HuH-7.5 (cell line): ENCODE measurements at places on chromosomes 2 and 18.

DNA sequence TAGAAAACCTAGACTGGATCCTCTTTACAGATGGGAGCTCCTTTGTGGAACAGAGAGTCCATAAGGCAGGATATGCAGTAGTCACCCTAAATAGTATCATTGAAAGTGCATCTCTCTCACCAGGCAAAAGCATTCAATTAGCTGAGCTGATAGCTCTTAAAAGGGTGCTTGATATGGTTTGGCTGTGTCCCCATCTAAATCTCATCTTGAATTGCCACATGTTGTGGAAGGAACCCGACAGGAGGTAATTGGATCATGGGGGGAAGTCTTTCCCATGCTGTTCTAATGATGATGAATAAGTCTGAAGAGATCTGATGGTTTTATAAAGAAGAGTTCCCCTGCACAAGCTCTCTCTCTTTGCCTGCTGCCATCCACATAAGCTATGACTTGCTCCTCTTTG lies 96.2 kb upstream of the RMP24 start:
- no peak for DNase-seq

- DNase-seq = peak; percentile 16
Observed at GRCh38 chr2:135151615-135152014, 99.5 kb downstream of the RAB3GAP1 start.

DNA sequence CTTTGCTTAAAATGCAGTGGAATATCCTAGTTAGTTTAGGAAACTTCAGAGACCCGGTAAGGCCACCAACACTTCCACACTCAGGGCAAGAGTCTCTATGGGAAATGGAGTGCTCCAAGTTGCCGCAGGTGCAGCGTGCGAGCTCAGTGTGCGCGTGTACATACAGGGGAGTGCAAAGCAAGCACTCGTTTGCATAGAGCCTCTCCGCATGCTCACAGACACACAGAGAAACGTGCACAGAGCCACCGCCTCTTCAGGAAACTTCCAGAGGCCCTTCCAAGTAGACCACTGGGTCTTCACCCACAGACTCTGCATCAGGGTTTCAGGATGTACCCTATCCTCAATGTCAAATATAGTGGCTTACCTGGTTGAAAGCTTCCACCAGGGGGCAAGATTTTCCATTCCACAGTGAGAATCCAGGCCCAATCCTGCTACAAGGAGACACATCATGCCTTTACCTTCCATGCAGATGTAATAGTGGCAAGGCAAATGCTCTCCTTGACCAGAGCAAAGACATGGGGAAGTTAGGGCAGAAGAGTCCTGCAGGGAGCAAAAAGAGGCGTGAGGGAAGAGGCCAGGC lies 513.0 kb upstream of the MYT1L start:
- peak; percentile 25 for DNase-seq

DNA sequence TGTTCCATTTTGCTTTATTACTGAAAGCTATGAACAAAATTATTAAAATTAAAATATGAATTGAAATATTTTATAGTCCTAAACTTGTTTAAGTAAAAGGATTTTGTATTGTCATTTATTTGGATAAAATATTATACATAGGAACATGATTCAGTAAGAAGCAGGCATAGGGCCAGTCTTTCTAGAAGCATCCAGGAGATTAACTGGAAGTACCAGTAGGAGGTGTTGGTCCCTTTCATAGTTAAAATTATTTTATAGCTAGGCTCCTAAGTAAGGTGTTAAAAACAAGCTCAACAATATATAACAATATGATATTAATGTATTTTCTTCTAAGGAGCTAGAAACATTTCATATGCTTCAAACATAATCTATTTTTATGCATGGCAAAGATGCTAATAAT lies 43.7 kb downstream of the FIGN start:
- no peak for DNase-seq

DNA sequence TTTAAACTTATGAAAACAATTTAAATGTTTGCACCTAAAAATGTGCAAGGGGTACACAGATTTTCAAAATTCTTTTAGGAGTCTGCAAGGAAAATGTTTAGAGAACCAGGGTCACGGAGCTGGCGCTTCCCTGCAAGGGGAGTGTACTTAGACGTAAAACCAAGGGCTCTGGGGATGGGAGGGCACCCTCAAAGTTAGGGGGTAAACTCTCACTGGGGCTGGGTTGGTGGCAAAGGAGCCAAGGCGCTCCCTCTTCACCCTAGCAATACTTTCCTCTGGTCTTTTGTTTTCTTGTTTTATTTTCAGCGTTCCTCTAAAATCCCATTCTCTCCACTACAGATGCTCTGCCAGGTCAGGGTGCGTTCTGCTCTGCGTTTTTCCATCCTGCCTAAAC lies 20.0 kb downstream of the TMEM247 start:
- no peak for DNase-seq

DNA sequence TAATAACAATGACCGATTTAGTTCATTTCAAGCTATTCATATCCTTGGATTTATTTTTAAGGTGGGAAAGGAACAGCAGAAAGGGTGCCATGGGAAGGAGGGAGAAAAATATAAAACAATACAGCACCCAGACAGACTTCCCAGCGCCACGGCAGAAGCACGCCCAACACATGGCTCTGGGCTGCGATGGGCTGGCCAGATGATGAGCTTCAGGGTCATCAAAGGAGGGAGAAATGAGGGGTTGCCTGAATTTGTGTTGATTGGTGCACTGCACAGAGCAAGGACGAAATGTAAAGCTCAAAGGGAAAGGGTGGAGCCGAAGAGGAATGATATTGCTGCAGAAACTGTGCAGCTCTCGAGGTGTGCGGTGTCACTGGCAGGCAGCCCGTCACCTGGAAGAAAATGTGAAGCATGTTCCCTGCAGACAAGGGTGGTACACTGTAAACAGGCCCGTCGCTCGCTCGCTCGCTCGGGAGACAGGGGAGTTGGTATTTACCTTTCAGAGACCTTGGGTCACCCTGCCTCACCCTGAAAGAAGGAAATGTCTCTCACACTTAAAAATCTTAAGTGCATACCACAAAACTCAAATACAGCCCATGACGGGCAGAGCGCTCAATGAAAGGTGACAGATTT lies 195.5 kb upstream of the CTAGE1 start:
- no peak for DNase-seq

GRCh38 chr2:120415728-120416509 lies 70.0 kb downstream of the INHBB start:
- no peak for DNase-seq

- no peak for DNase-seq
Observed at GRCh38 chr2:8039732-8040131, 642.1 kb upstream of the ID2 start.

DNA sequence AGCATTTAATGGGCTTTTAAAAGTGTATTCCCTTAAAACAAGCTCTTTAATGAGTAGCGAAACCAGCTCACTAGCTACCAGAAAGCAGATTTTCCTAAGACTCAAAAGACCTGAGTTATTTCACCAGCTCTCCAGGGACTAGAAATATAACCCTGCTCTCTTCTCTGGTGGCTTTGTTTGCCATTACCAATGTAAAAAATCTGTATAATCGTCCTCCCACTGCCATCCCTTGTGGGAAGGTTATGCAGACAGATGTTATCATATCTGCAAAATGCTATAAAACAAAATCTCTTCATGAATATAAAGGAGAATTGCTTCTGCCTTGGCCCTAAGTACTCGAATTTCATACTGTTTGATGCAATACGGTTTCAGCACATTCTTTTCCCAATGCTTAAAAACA lies 335.2 kb downstream of the NUP35 start:
- no peak for DNase-seq

GRCh38 chr2:66699416-66699792 lies 264.5 kb downstream of the MEIS1 start:
- no peak for DNase-seq

DNA sequence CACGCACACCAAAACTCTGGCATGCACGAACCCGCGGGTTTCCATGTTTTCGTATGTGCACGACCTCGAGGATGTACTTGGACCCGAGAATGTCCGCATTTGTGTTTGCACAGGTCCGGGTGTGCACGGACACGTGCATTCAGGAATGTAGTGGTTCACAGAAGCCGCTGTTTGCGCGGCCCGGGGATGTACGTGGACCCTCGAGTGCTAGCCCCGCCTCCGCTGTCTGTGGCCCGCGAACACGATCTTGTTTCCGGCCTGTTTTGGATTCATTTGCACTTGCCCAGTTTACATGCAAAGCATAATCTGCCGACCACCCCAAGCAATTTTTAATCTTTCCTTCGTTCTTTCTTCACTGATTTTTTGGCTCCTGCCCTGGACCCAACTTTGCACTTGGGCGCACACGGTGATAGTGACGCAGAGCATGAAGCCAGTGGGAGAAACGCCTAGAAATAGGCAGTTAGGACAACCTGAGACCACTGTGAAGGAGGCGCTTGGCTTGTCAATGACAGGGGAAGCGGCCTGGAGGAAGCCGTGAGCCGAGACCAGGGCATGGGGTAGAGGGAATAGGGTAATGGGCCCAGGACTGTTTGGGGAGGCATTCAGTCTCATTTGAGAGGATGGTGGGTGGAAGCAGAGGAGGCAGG lies 45.4 kb upstream of the PTMA start:
- DNase-seq = no peak

DNA sequence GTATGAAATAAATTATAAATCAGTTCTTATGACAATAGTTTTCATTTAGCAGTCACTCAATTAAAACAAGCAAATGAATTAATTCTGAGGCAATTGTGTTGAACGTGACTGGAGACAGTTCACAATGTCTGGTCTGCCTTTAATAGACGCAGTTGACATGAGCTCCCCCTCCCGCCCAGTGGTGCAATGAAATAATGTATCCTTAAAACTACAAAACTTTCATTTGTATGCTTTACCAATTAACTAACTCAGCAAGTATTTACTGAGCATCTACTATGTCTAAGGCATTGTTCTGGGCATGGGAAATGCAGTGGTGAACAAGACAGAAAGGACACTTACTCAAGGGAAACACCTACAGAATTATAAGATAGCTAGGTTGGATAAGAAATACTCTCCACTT lies 3.5 kb upstream of the DSC2 start:
- DNase-seq = no peak

DNA sequence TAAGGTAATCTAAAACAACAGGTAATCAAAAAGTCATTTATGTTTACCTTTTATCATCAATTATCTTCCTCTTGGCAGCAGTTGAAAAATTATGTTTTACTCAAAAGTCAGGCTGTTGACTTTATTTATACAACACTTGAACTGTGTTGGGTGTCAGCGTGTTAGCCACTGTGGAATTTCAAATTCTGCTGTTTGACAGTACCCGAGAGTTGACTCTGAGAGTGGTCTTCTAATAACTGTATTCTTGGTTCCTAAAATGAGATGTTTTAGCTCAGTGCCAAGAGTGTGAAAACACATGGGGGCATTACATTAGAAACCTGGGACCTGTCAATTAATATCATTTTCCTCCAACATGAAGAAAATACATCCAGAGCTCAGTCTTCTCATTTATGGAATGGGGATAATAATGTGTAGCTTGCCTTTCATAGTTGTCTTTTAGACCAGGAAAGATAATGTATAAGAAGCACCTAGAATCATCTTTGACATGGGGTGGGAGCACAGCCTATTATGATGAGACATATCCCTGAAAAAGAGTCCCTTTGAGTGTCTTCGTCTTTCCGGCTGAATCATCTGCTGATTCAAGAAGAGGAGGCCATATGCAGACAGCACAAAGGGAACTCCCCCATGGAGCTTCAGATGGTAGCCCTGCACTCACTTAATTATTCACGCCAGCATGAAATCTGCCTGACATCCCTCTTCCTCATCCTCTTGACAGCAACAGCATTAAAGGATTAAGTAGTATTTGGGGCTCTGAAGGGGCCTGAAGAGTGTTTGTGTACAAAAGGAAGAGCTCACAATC lies 89.1 kb downstream of the AFF3 start:
- DNase-seq = no peak

GRCh38 chr2:10561288-10562035 lies 113.3 kb upstream of the ODC1 start:
- no peak for DNase-seq

- DNase-seq = no peak
Observed at GRCh38 chr2:3302751-3303582, 74.7 kb downstream of the EIPR1 start.

DNA sequence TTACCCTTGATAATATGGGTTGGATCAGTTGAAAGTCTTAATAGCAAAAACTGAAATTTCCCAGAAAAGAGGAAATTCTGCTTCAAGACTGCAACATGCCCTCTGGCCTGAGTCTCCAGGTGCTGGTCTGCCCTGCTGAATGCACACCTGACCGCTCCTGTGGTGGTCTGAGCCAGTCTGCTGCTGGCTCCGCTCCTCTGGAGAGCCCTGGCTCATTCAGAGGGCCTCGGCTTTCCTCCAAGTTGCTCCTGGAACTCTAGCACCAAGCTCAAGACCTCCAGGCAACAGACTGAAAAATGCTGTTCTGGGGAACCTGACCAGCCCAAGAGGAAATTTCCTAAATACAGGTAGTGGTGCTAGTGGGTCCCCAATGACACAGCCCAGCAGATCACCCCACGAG lies 64.8 kb downstream of the DIPK1C start:
- no peak for DNase-seq

- no peak for DNase-seq
Observed at GRCh38 chr2:102049756-102050443, 58.1 kb downstream of the IL1R2 start.

DNA sequence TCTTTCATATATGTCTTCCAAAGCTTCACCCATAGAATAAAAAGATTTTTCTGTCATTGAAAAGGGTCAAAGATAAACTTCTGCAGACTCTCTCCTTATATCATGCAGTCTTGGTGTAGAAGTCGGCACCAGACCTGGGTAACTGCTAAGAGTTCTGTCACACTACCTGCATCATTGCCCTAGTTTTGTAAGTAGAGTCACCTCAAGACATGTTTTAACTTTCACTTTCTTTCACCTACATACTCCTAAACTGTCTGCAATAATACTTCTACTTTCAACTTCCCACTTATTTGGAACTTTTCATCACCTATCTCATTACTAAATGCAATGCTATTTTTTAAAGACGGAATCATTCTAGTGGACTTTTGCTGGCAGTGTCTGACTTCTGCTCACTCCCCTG lies 475.6 kb upstream of the VRK2 start:
- no peak for DNase-seq

- peak; percentile 37 for DNase-seq
Observed at GRCh38 chr2:37344453-37345361, at the start of gene QPCT. TSS of gene QPCT (plus strand) at chr2:37344630. CDS start at chr2:37344732, 102 bp downstream.

GRCh38 chr18:76458522-76459311 lies 36.3 kb downstream of the ZNF516 start:
- DNase-seq = no peak

GRCh38 chr2:175698061-175698460 lies 304.0 kb downstream of the LNPK start:
- DNase-seq = no peak

- DNase-seq = no peak
Observed at GRCh38 chr2:42756150-42756775, 7.7 kb downstream of the OXER1 start.

GRCh38 chr18:26185267-26185666 lies 41.0 kb upstream of the TAF4B start:
- DNase-seq = no peak

GRCh38 chr2:204505946-204506345 lies 39.3 kb upstream of the PARD3B start:
- DNase-seq = no peak

DNA sequence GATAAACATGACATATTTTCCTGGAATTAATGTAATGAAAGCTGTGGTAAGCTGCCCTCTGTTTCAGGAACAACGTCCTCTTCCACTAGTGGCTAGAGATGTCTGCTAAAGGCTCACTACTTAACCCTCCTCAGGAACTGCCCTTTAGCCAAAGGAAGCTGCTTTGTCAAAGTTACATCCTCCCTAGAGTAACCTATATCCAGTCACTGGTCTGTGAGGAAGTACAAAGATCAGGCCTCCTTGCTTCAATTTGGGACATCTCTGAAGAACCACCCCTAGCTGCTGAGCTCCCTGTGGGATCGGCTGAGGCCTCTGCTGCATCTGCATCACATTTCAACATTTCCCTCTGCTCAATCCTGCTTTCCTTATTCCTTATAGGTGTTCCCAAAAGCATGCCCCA lies 107.8 kb downstream of the PRELID3A start:
- DNase-seq = no peak

GRCh38 chr18:49377742-49378141 lies 82.7 kb downstream of the DYM start:
- no peak for DNase-seq
